Liver (tissue), 10 donors: ENCODE measurements at places on chromosomes 13 and 19. TPM values are rescaled to one million over a fixed set of nuclear protein-coding genes. Genes with fewer than 3 reads are reported as not detected.
A peak's percentile ranks its signal among the peaks of the same experiment; 100 is the strongest.

DNA sequence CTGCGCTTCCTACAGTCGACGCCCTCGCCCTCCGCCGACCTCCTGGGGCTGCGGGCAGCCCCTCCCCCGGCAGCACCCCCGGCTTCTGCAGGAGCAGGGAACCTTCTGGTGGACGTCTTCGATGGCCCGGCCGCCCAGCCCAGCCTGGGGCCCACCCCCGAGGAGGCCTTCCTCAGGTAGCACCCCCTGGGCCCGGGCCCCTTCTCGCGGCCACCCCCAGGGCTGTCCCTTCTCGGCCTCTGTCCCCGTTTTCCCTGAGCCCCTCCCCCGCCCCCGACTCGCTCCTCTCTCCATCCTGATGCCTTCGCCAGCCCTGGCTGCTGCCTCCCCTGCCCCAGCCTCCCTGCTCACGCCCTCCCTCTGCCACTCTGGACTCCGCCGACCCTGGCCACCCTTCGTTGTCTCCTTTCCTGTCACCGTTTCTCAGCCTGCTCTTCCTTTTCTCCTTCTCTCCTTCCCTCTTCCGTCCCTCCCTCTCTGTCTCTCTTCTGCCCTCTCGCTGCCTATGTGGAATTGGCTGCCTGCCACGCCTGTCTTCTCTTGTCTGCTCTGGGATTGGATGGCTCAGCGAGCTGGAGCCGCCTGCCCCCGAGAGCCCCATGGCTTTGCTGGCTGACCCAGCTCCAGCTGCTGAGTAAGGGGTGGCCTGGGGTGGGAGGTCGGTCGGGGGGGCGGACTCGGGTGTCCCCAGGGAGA lies 11.0 kb downstream of the FUZ start:
- peak; percentile 64 for DNase-seq
- H3K4me3 ChIP-seq: no peak overlapping the region
- H3K4me1 ChIP-seq: no peaks in the 10 kb centered on the region
- H3K27me3 ChIP-seq: no peaks in the 10 kb centered on the region
- H3K36me3 ChIP-seq: peaks cover 43% of the 10 kb centered on the region
- peak overlapping the region; percentile 41 for H3K27ac ChIP-seq

GRCh38 chr19:2188708-2189385 lies 25.1 kb downstream of the DOT1L start:
- H3K4me3 ChIP-seq: no peak overlapping the region
- peaks cover 22% of the 10 kb centered on the region for H3K36me3 ChIP-seq
- H3K4me1 ChIP-seq: no peaks in the 10 kb centered on the region
- no peak overlapping the region for H3K27ac ChIP-seq
- H3K27me3 ChIP-seq: no peaks in the 10 kb centered on the region
- no peak for DNase-seq

- H3K27ac ChIP-seq: no peak overlapping the region
- peaks cover 14% of the 10 kb centered on the region for H3K4me1 ChIP-seq
- no peaks in the 10 kb centered on the region for H3K27me3 ChIP-seq
Observed at GRCh38 chr19:35127871-35128270, 7.0 kb downstream of the LGI4 start.

The EID2B gene
- total RNA-seq: 1.4 TPM

The ABHD13 gene
- total RNA-seq: 7.8 TPM

GRCh38 chr19:49567861-49568441 lies 12.4 kb downstream of the NOSIP start:
- H3K27me3 ChIP-seq: no peaks in the 10 kb centered on the region
- no peak overlapping the region for H3K4me3 ChIP-seq
- no peaks in the 10 kb centered on the region for H3K36me3 ChIP-seq
- DNase-seq: no peak

DNA sequence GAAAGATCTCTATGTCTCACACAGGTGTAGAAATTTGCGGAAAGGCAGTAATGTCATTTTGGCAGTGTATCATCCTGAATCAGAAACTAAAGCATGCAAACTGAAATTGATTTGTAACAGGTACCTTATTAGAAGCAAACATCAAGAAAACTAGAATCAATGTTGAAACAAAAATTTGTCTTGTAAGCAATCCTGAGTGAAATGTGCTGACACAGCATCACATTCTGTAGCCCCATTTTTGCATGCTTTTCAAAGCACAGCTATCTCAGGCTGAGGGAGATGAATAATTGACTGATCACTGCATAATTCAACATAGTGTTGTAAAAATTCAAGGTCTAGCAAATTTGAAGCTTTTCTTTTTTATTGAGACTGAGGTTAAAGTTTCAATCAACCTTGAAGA lies 539.7 kb downstream of the DACH1 start:
- no peak overlapping the region for H3K4me3 ChIP-seq
- no peak for DNase-seq

- no peak overlapping the region for H3K4me3 ChIP-seq
- no peak for DNase-seq
- H3K36me3 ChIP-seq: no peaks in the 10 kb centered on the region
- H3K4me1 ChIP-seq: peaks cover 3% of the 10 kb centered on the region
- H3K27me3 ChIP-seq: no peaks in the 10 kb centered on the region
Observed at GRCh38 chr19:42465827-42466280, 23.1 kb upstream of the CXCL17 start.

- H3K27me3 ChIP-seq: no peaks in the 10 kb centered on the region
- no peaks in the 10 kb centered on the region for H3K36me3 ChIP-seq
- peak; percentile 19 for DNase-seq
- no peak overlapping the region for H3K27ac ChIP-seq
- H3K4me1 ChIP-seq: no peaks in the 10 kb centered on the region
Observed at GRCh38 chr13:111327730-111328573, 7.5 kb downstream of the TEX29 start.

DNA sequence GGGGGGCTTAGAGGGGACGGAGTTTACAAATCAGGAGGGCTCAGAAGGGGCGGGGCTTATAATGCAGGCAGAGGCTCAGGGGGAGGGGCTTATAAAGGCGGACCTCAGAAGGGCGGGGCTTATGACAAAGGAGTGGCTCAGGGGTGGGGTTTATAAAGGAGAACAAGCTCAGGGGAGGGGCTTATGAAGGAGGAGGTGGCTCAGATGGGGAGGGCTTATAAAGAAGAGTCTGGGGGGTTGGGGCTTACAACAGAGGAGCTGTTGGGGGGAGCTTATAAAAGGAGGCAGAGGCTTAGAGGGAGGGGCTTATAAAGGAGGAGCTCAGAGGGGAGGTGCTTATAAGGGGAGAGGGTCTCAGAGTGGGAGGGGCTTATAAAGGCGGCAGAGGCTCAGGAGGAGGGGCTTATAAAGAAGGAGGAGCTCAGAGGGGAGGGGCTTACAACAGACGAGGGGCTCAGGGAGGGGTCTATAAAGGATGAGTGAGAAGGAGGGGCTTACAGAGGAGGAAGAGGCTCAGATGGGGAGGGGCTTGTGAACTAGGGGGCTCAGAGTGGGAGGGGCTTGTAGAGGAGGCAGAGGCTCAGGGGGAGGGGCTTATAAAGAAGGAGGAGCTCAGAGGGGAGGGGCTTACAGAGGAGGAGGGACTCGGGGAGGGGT lies 1.0 kb downstream of the SMIM24 start:
- H3K4me3 ChIP-seq: no peak overlapping the region
- no peaks in the 10 kb centered on the region for H3K27me3 ChIP-seq
- H3K36me3 ChIP-seq: no peaks in the 10 kb centered on the region
- no peak for DNase-seq

DNA sequence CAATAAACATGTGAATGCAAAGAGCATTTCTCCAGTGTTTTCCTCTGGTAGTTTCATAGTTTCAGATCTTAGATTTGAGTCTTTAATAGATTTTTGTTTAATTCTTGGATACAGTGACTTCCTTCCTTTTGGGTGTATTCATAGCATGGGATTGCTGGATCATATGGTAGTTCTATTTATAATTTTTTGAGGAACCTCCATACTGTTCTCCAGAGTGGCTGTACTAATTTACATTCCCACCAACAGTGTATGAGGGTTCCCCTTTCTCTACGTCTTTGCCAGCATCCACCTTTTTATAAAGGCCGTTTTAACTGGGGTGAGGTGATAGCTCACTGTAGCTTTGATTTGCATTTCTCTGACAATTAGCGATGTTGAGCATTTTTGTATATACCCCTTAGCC lies 9.3 kb upstream of the CALM3 start:
- no peaks in the 10 kb centered on the region for H3K27me3 ChIP-seq
- H3K36me3 ChIP-seq: no peaks in the 10 kb centered on the region
- no peak overlapping the region for H3K27ac ChIP-seq
- no peak overlapping the region for H3K4me3 ChIP-seq

GRCh38 chr19:4781801-4782200 lies 9.7 kb upstream of the FEM1A start:
- H3K27ac ChIP-seq: no peak overlapping the region
- no peak overlapping the region for H3K4me3 ChIP-seq
- no peaks in the 10 kb centered on the region for H3K36me3 ChIP-seq
- no peak for DNase-seq
- no peaks in the 10 kb centered on the region for H3K4me1 ChIP-seq
- H3K27me3 ChIP-seq: no peaks in the 10 kb centered on the region

The TMPRSS9 gene
- 24.8 TPM for total RNA-seq

DNA sequence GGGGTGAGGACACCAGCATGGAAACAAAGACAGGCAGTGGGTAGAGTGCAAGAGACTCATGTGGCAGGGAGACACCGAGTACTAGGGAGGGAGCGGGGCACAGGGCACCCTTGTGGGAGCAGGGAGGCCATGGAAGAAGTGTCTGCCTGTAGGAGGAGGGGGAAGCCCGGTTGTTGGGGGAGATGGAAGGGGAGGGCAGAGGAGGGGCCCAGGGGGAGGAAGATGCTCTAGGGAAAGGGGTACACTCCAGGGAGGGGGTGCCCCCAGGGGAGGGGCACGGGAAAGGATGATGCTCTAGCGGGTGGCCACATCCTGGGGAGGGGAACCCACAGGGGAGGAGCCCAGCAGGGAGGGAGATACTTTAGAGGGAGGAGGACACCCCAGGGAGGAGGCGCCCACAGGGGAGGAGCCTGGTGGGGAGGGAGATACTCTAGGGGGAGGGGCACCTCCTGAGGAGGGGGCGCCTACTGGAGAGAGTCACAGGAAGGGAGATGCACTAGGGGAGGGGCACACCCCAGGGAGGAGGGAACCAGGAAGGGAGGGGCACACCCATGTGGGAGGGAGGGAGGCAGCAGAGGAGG lies 24.9 kb downstream of the CPAMD8 start:
- H3K36me3 ChIP-seq: no peaks in the 10 kb centered on the region
- no peak for DNase-seq
- no peak overlapping the region for H3K4me3 ChIP-seq
- peaks cover 4% of the 10 kb centered on the region for H3K27me3 ChIP-seq
- no peaks in the 10 kb centered on the region for H3K4me1 ChIP-seq

DNA sequence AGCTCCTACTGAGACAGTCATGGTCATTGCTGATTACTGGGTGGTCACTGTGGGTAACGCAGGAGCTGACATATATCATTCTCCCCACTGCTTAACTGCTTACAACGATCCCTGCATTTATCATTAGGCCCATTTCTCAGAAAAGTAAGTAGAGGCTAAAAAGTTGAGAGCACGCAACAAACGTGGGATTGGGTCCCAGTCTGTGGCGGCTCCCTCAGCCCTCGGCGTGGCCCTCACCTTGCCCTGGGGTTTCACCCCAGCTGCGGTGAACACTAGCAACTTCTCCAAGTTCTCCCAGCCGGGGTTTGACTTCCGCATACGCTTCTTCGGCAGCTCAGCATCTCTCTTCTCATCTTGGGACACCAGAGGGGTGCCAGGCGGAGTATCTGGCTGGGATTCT lies 2.5 kb downstream of the PNKP start:
- peaks cover 12% of the 10 kb centered on the region for H3K4me1 ChIP-seq
- H3K4me3 ChIP-seq: no peak overlapping the region
- no peaks in the 10 kb centered on the region for H3K27me3 ChIP-seq

- H3K27me3 ChIP-seq: no peaks in the 10 kb centered on the region
- H3K27ac ChIP-seq: peak overlapping the region; percentile 91
- no peaks in the 10 kb centered on the region for H3K36me3 ChIP-seq
- H3K4me3 ChIP-seq: no peak overlapping the region
- H3K4me1 ChIP-seq: peaks cover 29% of the 10 kb centered on the region
Observed at GRCh38 chr19:2166741-2167738, 3.3 kb downstream of the DOT1L start.

- no peak for DNase-seq
- no peak overlapping the region for H3K4me3 ChIP-seq
- no peaks in the 10 kb centered on the region for H3K36me3 ChIP-seq
- no peak overlapping the region for H3K27ac ChIP-seq
- H3K27me3 ChIP-seq: no peaks in the 10 kb centered on the region
Observed at GRCh38 chr13:68051910-68052309, 821.8 kb upstream of the PCDH9 start.

- no peaks in the 10 kb centered on the region for H3K4me1 ChIP-seq
- no peak overlapping the region for H3K27ac ChIP-seq
- H3K4me3 ChIP-seq: no peak overlapping the region
- DNase-seq: no peak
- H3K27me3 ChIP-seq: no peaks in the 10 kb centered on the region
Observed at GRCh38 chr13:92362717-92363116, 863.9 kb upstream of the GPC6 start.

The CTXN1 gene
- 0.14 TPM for total RNA-seq

The ETV2 gene
- 0.70 TPM for total RNA-seq

The NTF4 gene
- not detected for total RNA-seq

- peaks cover 9% of the 10 kb centered on the region for H3K36me3 ChIP-seq
- DNase-seq: no peak
Observed at GRCh38 chr19:2234996-2235380, 1.1 kb downstream of the PLEKHJ1 start.

The SHC2 gene
- total RNA-seq: 28.7 TPM

DNA sequence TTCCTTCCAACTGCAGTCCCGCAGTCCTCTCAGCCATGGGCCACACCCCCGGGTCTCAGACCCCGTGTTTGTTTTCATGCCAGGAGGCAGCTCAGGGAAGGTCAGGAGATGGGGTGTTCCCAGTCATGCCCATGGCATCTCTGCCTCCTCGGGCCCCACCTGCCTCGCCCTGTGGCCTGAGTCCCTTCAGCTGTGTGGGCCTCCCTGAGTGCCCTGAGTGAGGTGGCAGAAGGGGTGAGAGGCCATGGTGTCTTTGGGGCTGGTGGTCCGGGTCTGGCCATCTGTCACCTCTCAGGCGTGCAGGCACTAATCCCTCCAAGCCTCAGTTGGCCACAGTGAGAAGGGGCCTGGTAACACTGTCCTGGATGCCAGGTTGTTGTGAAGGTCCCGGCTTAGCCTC lies 10.9 kb upstream of the KDM4B start:
- no peak overlapping the region for H3K4me3 ChIP-seq
- H3K4me1 ChIP-seq: no peaks in the 10 kb centered on the region
- H3K27me3 ChIP-seq: no peaks in the 10 kb centered on the region

The FRY gene
- 6.2 TPM for total RNA-seq

GRCh38 chr13:30720172-30720869 lies 15.0 kb upstream of the ALOX5AP start:
- no peaks in the 10 kb centered on the region for H3K27me3 ChIP-seq
- no peak overlapping the region for H3K27ac ChIP-seq
- DNase-seq: no peak
- no peaks in the 10 kb centered on the region for H3K36me3 ChIP-seq

GRCh38 chr13:33352041-33352440 lies 66.5 kb upstream of the STARD13 start:
- H3K4me3 ChIP-seq: no peak overlapping the region
- no peaks in the 10 kb centered on the region for H3K36me3 ChIP-seq
- no peak overlapping the region for H3K27ac ChIP-seq
- H3K27me3 ChIP-seq: no peaks in the 10 kb centered on the region
- peaks cover 8% of the 10 kb centered on the region for H3K4me1 ChIP-seq

- peaks cover 9% of the 10 kb centered on the region for H3K4me1 ChIP-seq
- no peak overlapping the region for H3K4me3 ChIP-seq
- no peak overlapping the region for H3K27ac ChIP-seq
- DNase-seq: no peak
Observed at GRCh38 chr19:1357531-1358109, 26.1 kb upstream of the NDUFS7 start.

GRCh38 chr19:441213-441836 lies 19.5 kb downstream of the SHC2 start:
- no peak overlapping the region for H3K27ac ChIP-seq
- H3K4me3 ChIP-seq: no peak overlapping the region
- peaks cover 9% of the 10 kb centered on the region for H3K36me3 ChIP-seq
- no peaks in the 10 kb centered on the region for H3K27me3 ChIP-seq
- DNase-seq: no peak

The HAUS5 gene
- 2.5 TPM for total RNA-seq

The SLC10A2 gene
- not detected for total RNA-seq
